HCT116 (cell line): ENCODE measurements at places on chromosomes 3 and 15.
A peak's percentile ranks its signal among the peaks of the same experiment; 100 is the strongest.

DNA sequence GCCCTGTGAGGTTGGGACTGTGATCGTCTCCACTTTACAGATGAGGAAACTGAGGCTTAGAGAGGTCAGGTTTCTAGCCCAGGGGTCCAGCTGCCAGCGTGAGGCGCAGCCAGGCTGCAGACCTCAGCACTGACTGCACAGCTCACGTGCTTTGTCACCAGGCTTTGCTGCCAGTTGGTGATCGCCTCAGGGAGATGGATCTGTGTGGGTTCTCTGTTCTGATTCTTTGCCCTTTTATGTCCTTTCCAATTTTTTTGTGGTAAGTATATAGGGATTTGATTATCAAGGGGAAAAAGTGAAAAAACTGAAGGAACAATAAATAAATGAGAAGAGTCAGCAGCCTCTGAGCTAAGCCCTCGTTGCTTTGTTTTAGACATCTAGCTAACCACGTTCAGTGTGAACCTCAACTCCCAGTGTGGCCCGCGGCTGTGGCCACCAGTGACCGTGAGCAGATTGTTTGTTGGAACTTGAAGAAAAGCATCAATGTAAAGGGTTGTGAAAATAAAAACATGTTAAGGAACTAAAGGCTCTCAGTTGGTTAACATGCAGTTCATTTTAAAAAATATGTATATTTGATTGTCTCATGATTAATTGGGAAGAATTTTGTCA, 117.6 kb downstream of the PDE8A start:
- DNase-seq, result no peak

- DNase-seq, result no peak
Measured at GRCh38 chr15:43151688-43152087, 18.3 kb downstream of the TMEM62 start.

DNA sequence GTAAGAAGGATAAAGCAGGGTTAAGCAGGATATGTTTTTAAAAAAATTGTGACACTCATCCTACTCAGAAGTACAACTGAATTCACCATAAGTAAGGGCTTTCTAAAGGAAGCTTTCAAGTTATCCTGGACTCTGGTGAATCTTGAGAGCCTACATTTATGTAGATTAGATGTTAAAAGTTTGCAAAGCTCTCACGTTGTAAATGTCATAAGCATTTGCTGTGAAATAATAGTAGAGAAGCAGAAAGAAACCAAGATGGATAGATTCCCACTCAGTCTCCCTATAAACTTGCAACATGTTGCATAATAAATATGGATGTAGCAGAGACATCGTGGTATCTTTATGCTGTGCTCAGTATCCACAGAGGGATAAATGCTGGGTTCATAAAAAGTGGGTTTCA, 77.0 kb downstream of the LRRC3B start:
- DNase-seq, result no peak

- DNase-seq, result no peak
Measured at GRCh38 chr3:50622881-50623280, 5.9 kb downstream of the MAPKAPK3 start.

- DNase-seq, result no peak
Measured at GRCh38 chr15:62165104-62165792, at the start of gene C2CD4B. TSS of gene C2CD4B (minus strand) at chr15:62165285. CDS start at chr15:62164984, 301 bp downstream.

DNA sequence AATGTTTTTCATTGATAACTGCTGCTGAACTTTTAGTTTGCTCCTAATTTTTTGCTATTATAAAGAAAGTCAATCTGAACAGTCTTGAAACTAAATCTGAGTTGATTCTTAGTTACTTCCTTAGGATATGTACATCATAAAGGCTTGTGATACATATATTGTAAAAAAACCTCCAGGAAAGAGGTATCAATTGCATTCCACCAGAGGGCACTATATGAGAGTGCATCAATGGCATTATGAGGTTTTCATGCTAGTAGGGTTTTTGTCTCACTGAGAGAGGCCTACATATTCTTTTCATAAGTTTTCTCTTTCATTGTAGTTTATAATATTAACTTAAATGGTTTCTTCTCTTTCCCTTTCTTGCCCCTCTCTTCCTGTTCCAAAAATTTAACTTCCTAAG, 46.9 kb downstream of the PIK3R4 start:
- peak; percentile 10 for DNase-seq

- no peak for DNase-seq
Measured at GRCh38 chr3:144744473-144744872, 772.9 kb downstream of the DIPK2A start.

- no peak for DNase-seq
Measured at GRCh38 chr3:178629430-178630178, 93.4 kb downstream of the KCNMB2 start.

GRCh38 chr3:186589856-186590579, 19.5 kb downstream of the DNAJB11 start:
- DNase-seq, result peak; percentile 34

GRCh38 chr15:65937476-65937875, 68.2 kb downstream of the RAB11A start:
- no peak for DNase-seq

GRCh38 chr15:57505056-57505715, 86.5 kb upstream of the MYZAP start:
- no peak for DNase-seq

GRCh38 chr15:64396789-64397188, 9.2 kb downstream of the TRIP4 start:
- no peak for DNase-seq

- no peak for DNase-seq
Measured at GRCh38 chr3:64360280-64360679, 135.0 kb upstream of the PRICKLE2 start.

DNA sequence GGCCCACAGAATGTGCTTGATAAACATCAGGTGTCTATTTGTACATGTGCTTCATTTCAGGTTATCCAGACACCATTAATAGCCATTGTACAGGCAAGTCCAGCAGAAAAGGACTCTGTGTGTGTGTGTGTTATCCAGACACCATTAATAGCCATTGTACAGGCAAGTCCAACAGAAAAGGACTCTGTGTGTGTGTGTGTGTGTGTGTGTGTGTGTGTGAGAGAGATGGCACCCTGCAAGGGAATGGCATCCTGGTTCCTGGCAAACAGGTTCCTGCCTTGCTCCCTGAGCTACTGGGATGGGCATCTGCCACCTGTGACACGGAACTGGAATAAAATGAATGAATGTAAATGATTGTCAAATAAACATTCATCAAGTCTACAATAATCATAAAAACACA, 11.7 kb downstream of the SUCLG2 start:
- no peak for DNase-seq

DNA sequence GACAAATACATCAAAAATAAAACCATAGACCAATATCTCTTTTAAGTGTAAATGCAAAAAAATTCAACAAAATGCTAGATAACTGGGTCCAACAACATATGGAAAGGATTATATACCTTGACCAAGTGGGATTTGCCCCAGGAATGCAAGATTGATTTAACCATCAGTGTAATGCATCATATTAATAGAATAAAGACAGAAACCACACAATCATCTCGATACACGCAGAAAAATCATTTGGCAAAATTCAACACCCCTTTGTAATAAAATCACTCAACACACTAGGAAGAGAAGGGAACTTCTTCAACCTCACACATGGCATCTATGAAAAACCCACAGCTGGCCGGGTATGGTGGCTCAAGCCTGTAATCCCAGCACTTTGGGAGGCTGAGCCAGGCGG, 19.5 kb downstream of the GREM1 start:
- DNase-seq, result no peak

- no peak for DNase-seq
Measured at GRCh38 chr15:92845126-92845508, 55.0 kb upstream of the CHD2 start.

GRCh38 chr3:171257251-171258203, 202.7 kb downstream of the TNIK start:
- no peak for DNase-seq
